Panc1 (cell line): ENCODE measurements at places on chromosomes 11 and 22. TPM values are rescaled to one million over a fixed set of nuclear protein-coding genes. Genes with fewer than 3 reads are reported as not detected.

- no peaks in the 10 kb centered on the region for H3K4me1 ChIP-seq
- no peak overlapping the region for H3K4me3 ChIP-seq
- H3K27ac ChIP-seq, result no peak overlapping the region
- H3K27me3 ChIP-seq, result no peaks in the 10 kb centered on the region
These were observed 30.6 kb downstream of the SHANK2 start for GRCh38 chr11:71221821-71222220.

DNA sequence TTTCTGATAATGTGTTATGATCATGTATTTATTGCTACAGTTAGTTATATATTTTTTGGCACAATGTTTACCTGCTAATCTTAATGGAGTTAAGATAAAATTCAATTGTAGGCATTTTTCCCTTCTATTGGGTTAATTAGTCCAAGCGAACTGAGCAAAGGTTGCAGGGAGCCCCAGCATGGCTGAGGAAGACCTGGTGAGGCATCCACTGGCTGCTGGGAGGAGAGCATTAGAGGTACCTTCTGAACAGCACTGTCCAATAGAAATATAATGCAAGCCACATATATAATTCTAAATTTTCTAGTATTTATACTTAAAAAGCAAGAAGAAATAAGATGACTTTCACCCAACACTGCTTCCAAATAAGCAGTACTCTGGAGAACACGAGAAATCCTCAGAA, 689 bp upstream of the TMEM126A start:
- H3K4me3 ChIP-seq, result peak overlapping the region; percentile 75
- no peak for DNase-seq
- no peaks in the 10 kb centered on the region for H3K27me3 ChIP-seq
- peak overlapping the region; percentile 97 for H3K27ac ChIP-seq
- no peaks in the 10 kb centered on the region for H3K36me3 ChIP-seq
- H3K4me1 ChIP-seq, result peaks cover 23% of the 10 kb centered on the region

GDPD4 gene
- not detected for total RNA-seq

- no peak overlapping the region for H3K4me3 ChIP-seq
- H3K27ac ChIP-seq, result no peak overlapping the region
- H3K27me3 ChIP-seq, result no peaks in the 10 kb centered on the region
- no peak for DNase-seq
- no peaks in the 10 kb centered on the region for H3K4me1 ChIP-seq
- no peaks in the 10 kb centered on the region for H3K36me3 ChIP-seq
These were observed 59.6 kb upstream of the SYN3 start for GRCh38 chr22:33117821-33118220.

GRCh38 chr11:34182425-34182824, 77.0 kb downstream of the NAT10 start:
- no peak overlapping the region for H3K27ac ChIP-seq
- no peaks in the 10 kb centered on the region for H3K27me3 ChIP-seq
- H3K4me1 ChIP-seq, result peaks cover 6% of the 10 kb centered on the region
- H3K36me3 ChIP-seq, result no peaks in the 10 kb centered on the region
- no peak for DNase-seq

DNA sequence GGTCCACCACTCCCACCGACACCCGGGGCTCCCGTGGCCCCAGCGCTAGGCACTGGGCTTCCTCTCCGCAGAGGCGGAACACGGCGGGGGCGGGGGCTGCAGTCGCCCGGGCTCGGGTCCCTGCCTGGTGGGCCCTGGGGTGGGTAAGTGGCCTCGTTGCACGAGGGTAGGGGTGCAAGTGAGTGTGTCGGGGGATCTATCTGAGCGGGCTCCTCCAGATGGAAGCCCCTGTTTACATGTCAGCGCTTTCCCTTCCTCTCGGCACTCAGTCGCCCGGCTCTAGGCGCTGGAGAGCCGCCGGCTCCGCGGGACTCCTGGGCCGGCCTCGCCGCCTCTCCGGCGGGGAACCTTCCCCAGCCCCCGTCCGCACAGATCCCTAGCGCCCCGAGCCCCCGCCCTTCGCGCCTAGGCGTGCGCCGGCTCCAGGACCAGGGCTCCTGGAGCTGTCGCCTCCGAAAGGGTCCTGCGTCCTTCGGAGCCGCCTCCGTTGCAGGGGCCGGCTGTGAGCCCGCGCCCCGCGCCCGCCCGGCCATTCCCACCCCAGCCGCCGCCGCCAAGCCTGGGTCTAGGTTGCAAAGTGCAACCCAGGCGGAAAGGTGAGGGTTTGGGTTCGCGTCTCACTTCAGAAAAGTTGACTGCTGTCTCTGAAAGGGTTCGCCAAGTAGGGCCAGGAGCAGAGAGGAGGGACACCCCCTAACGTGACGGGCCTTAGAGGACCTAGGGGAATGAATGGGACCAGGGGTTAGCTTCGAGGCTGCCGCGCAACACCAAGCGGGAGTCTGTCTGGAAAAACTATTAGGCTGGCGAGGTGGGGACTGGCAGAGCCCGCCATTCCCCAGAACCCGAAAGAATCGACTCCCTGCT, 978 bp downstream of the FLI1 start:
- H3K27me3 ChIP-seq, result peaks cover 49% of the 10 kb centered on the region
- H3K4me3 ChIP-seq, result peak overlapping the region; percentile 63
- H3K27ac ChIP-seq, result no peak overlapping the region
- no peaks in the 10 kb centered on the region for H3K36me3 ChIP-seq
- H3K4me1 ChIP-seq, result no peaks in the 10 kb centered on the region; the same call in 1 of the 2 replicates

C11orf16 gene
- 0.15 TPM for total RNA-seq

- H3K27me3 ChIP-seq, result peaks cover 7% of the 10 kb centered on the region
- H3K27ac ChIP-seq, result no peak overlapping the region
- DNase-seq, result no peak
- H3K36me3 ChIP-seq, result no peaks in the 10 kb centered on the region
- no peaks in the 10 kb centered on the region for H3K4me1 ChIP-seq
These were observed 21.6 kb downstream of the NNMT start for GRCh38 chr11:114317787-114318137.

TMEM109 gene
- 91.8 TPM for total RNA-seq

PIH1D2 gene
- 3.0 TPM for total RNA-seq

DNA sequence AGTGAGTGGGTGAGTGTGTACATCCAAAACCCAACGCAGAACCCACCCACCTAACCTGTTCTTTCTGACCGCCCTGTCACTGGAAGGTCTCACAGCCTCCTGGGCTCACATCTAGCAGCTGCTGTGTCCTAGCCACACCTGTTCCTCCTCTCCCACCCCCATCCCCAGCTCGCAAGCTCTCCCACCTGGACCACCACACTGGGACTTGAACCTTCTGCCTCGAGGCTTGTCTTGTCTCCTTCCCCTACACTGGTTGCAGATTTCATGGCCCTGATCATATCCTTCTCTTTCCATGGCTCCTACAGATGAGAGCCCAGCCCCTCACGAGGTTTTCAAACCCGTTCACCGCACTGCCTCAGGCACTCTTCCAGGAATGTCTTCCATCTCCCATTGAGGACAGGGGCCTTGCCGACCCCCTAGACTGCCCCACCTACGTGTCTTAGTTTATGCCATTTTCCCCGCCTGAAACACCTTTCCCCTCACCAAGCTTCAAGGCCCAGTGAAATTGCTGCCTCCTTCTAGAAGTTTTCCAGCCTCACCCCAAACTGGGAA, 6.7 kb downstream of the IFITM10 start:
- H3K36me3 ChIP-seq, result no peaks in the 10 kb centered on the region
- no peak overlapping the region for H3K27ac ChIP-seq
- H3K27me3 ChIP-seq, result no peaks in the 10 kb centered on the region; the same call in 1 of the 2 replicates
- DNase-seq, result no peak

RAG2 gene
- total RNA-seq, result 0.10 TPM

- DNase-seq, result no peak
- no peaks in the 10 kb centered on the region for H3K27me3 ChIP-seq
- peak overlapping the region; percentile 64 for H3K4me3 ChIP-seq
- no peaks in the 10 kb centered on the region for H3K36me3 ChIP-seq
- peaks cover 40% of the 10 kb centered on the region for H3K4me1 ChIP-seq
These were observed 772 bp downstream of the NAV2 start for GRCh38 chr11:19713196-19714021.

TCN2 gene
- total RNA-seq, result 2.4 TPM

DNA sequence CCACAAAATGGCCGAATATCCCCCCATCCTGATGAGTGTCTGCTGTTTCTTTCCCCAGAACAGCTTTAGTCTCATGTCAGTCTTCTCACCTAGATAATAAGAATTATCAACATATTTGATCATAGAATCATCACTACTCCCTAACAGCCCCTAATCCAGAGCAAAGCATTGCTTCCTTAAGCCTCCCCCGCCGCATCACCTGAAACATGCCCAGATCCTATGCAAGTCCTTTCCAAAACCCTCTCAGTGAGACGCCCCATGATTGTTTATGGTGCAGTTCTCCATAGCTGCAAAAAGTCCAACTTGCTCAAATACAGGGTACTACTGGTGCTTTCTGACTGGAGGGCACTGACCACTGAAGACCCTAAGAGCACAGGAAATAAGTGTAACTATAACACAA, 20.1 kb downstream of the KCNJ1 start:
- peaks cover 12% of the 10 kb centered on the region; the same call in 1 of the 2 replicates for H3K27me3 ChIP-seq
- H3K36me3 ChIP-seq, result no peaks in the 10 kb centered on the region
- no peak for DNase-seq
- H3K27ac ChIP-seq, result no peak overlapping the region
- H3K4me1 ChIP-seq, result no peaks in the 10 kb centered on the region
- no peak overlapping the region for H3K4me3 ChIP-seq

GRCh38 chr11:62914416-62914815, 6.7 kb downstream of the CHRM1 start:
- H3K36me3 ChIP-seq, result no peaks in the 10 kb centered on the region
- H3K27me3 ChIP-seq, result no peaks in the 10 kb centered on the region
- no peaks in the 10 kb centered on the region for H3K4me1 ChIP-seq
- no peak for DNase-seq

DNA sequence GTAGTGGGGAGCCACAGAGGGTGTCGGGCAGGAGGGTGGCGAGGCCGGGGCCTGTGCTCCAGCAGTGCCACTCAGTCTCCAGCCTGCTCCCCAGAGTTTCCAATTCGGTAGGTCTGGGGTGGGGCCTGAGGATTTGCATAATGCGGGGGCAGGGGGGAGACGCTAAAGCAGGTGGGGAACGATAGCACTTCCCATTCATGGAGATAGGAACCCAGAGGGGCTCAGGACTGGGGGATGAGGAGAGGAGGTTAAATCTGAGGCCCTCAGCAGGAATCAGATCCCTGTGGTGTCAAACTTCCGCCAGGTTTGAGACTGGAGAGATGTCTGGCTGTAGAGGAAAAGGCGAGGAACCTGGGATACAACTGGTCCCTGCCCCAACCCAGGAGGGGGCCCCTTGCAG, 29.8 kb downstream of the WNT11 start:
- no peaks in the 10 kb centered on the region for H3K4me1 ChIP-seq
- no peak for DNase-seq
- H3K27ac ChIP-seq, result no peak overlapping the region

- no peak overlapping the region for H3K4me3 ChIP-seq
- no peak overlapping the region for H3K27ac ChIP-seq
- no peak for DNase-seq
- H3K36me3 ChIP-seq, result no peaks in the 10 kb centered on the region
- H3K27me3 ChIP-seq, result no peaks in the 10 kb centered on the region; the same call in 1 of the 2 replicates
These were observed 55.9 kb upstream of the FGF3 start for GRCh38 chr11:69874984-69875624.

GRCh38 chr11:112185883-112186282, 10.6 kb downstream of the BCO2 start:
- H3K36me3 ChIP-seq, result no peaks in the 10 kb centered on the region
- H3K4me3 ChIP-seq, result no peak overlapping the region
- no peak overlapping the region for H3K27ac ChIP-seq
- DNase-seq, result no peak
- H3K4me1 ChIP-seq, result no peaks in the 10 kb centered on the region

GRCh38 chr22:41682033-41682807, 6.4 kb downstream of the SNU13 start:
- no peak for DNase-seq
- no peak overlapping the region for H3K4me3 ChIP-seq
- H3K27me3 ChIP-seq, result no peaks in the 10 kb centered on the region
- peaks cover 5% of the 10 kb centered on the region for H3K36me3 ChIP-seq

KDM4E gene
- not detected for total RNA-seq

DNA sequence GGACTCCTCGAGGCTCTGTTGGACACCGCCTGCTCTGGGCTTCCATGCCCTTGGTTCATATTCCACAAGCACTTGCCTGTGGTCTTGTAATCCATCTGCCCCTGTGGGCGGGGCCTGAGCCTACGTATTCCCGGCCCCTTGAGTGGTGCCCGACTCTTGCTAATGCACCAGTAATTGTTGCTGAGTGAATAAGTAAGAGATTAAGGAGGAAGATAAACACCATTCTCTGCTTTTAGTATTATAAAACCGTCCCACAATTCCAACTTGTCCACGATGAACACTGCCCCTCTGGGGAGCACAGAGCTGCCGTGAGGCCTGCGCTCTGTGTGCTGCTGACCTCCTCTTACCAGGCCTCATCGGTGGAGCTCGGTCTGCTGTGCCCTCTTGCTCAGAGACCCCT, 50.3 kb downstream of the MICAL2 start:
- H3K4me3 ChIP-seq, result no peak overlapping the region
- DNase-seq, result no peak
- peak overlapping the region; percentile 89 for H3K27ac ChIP-seq
- peaks cover 76% of the 10 kb centered on the region for H3K4me1 ChIP-seq
- H3K27me3 ChIP-seq, result no peaks in the 10 kb centered on the region

UBQLN3 gene
- total RNA-seq, result not detected

- H3K27me3 ChIP-seq, result no peaks in the 10 kb centered on the region
- no peak for DNase-seq
- H3K36me3 ChIP-seq, result no peaks in the 10 kb centered on the region
- H3K4me1 ChIP-seq, result no peaks in the 10 kb centered on the region
- H3K27ac ChIP-seq, result no peak overlapping the region
These were observed 112.0 kb upstream of the ARHGAP42 start for GRCh38 chr11:100574894-100575769.

ALDH3B1 gene
- total RNA-seq, result 18.3 TPM

GRCh38 chr22:27576413-27576812, 225.1 kb downstream of the MN1 start:
- no peaks in the 10 kb centered on the region for H3K4me1 ChIP-seq
- no peak overlapping the region for H3K27ac ChIP-seq
- no peak for DNase-seq
- H3K4me3 ChIP-seq, result no peak overlapping the region

KRTAP5-9 gene
- total RNA-seq, result not detected

DNA sequence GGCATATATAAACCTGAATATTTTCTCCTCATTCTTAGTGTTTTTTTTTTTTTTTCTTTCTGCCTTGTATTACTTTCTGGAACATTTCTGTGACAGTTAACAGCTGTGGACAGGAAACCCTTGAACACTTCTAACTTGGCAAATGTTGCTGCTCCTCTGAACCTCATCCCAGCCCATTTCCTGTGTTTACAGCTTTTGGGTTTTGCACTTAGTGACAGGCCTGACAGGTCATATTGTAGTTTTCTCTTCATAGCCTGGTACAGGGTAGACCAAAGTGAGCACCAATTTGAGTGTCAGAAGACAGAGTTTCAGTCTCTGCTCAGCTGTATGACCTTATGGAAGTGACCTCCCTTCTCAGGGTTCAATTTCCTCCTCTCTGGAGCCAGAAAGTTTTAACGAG, 91.6 kb downstream of the STIM1 start:
- H3K4me1 ChIP-seq, result no peaks in the 10 kb centered on the region
- H3K27ac ChIP-seq, result no peak overlapping the region
- no peaks in the 10 kb centered on the region for H3K36me3 ChIP-seq
- H3K4me3 ChIP-seq, result no peak overlapping the region
- DNase-seq, result no peak

GRCh38 chr22:48948575-48949170, 879.0 kb downstream of the BRD1 start:
- no peaks in the 10 kb centered on the region for H3K36me3 ChIP-seq
- H3K4me3 ChIP-seq, result no peak overlapping the region
- no peak for DNase-seq

- H3K4me1 ChIP-seq, result no peaks in the 10 kb centered on the region
- H3K36me3 ChIP-seq, result no peaks in the 10 kb centered on the region
- H3K27ac ChIP-seq, result no peak overlapping the region
- no peak for DNase-seq
These were observed 325.6 kb downstream of the BLID start for GRCh38 chr11:121790430-121790829.

VWCE gene
- 0.51 TPM for total RNA-seq

- H3K36me3 ChIP-seq, result no peaks in the 10 kb centered on the region
- H3K4me3 ChIP-seq, result no peak overlapping the region
- DNase-seq, result no peak
These were observed 250.3 kb upstream of the TBCEL start for GRCh38 chr11:120773501-120774031.
